Breast epithelium (tissue), 4 donors: ENCODE measurements at places on chromosomes 2 and 18. TPM values are rescaled to one million over a fixed set of nuclear protein-coding genes. Genes with fewer than 3 reads are reported as not detected.

ZRANB3 gene
- total RNA-seq = 6.1 TPM

RNU2-63P gene
- not detected for total RNA-seq

WDFY1 gene
- 46.2 TPM for total RNA-seq

ALK gene
- 0.64 TPM for total RNA-seq

EIF4E2 gene
- total RNA-seq = 31.6 TPM

GPR39 gene
- 8.2 TPM for total RNA-seq
